Colonic mucosa (tissue), 4 donors: ENCODE measurements at places on chromosomes 5 and 9.

GRCh38 chr5:71828291-71829040, 109.4 kb downstream of the CARTPT start:
- no peaks in the 10 kb centered on the region for H3K36me3 ChIP-seq
- no peak for DNase-seq

DNA sequence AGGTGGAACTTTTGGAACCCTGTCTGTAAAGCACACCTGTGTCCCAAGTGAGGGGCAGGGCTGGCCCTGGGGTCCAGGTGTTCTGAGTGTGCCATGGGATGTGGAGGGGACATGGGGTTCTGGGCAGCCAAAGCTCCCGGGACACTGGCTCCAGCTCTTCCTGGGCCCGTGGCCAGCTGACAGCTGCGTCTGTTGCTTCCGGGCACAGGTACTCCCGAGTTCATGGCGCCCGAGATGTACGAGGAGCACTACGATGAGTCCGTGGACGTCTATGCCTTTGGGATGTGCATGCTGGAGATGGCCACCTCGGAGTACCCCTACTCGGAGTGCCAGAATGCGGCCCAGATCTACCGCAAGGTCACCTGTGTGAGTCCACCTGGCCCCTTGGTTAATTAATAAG, 50.7 kb downstream of the WNK2 start:
- H3K36me3 ChIP-seq = no peaks in the 10 kb centered on the region
- no peak overlapping the region for H3K4me3 ChIP-seq
- no peaks in the 10 kb centered on the region for H3K27me3 ChIP-seq
- DNase-seq = no peak
- peaks cover 8% of the 10 kb centered on the region for H3K4me1 ChIP-seq
- no peak overlapping the region for H3K27ac ChIP-seq

- DNase-seq = no peak
- H3K4me1 ChIP-seq = no peaks in the 10 kb centered on the region
- no peaks in the 10 kb centered on the region for H3K36me3 ChIP-seq
- H3K4me3 ChIP-seq = no peak overlapping the region
- H3K27me3 ChIP-seq = no peaks in the 10 kb centered on the region
Observed at GRCh38 chr5:132095424-132095972, 21.9 kb downstream of the CSF2 start.

DNA sequence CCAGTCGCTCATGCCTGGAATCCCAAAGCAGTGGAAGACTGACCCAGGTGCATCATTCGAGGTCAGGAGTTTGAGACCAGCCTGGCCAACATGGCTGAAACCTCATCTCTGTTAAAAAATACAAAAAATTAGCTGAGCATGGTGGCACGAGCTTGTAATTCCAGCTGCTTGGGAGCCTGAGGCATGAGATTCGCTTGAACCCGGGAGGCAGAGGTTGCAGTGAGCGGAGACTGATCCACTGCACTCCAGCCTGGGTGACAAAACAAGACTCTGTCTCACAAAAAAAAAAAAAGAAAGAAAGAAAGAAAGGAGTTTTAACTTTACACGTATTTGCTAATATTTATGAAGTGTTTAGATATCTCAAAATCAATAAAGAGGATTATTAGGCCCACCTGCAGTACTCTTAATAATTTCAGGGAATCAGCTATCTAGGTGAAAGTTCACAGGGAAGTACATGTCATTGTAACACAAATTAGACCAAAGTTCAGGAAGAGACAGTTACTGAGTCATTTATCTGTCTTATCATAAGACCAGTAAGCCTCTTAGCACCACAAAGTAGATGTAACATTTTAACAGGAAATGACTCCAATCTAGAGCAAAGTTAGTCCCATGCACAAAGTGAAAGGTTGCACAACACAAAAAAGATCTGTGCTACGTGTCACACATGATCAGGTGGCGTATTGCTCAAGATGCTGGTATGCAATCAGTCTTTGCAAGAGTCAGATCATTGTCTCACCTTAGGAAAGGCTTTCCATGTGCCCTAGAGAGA, 34.1 kb upstream of the PLIN2 start:
- no peaks in the 10 kb centered on the region for H3K27me3 ChIP-seq
- no peaks in the 10 kb centered on the region for H3K36me3 ChIP-seq
- H3K4me3 ChIP-seq = no peak overlapping the region
- H3K27ac ChIP-seq = peak overlapping the region; percentile 49
- no peaks in the 10 kb centered on the region for H3K4me1 ChIP-seq

DNA sequence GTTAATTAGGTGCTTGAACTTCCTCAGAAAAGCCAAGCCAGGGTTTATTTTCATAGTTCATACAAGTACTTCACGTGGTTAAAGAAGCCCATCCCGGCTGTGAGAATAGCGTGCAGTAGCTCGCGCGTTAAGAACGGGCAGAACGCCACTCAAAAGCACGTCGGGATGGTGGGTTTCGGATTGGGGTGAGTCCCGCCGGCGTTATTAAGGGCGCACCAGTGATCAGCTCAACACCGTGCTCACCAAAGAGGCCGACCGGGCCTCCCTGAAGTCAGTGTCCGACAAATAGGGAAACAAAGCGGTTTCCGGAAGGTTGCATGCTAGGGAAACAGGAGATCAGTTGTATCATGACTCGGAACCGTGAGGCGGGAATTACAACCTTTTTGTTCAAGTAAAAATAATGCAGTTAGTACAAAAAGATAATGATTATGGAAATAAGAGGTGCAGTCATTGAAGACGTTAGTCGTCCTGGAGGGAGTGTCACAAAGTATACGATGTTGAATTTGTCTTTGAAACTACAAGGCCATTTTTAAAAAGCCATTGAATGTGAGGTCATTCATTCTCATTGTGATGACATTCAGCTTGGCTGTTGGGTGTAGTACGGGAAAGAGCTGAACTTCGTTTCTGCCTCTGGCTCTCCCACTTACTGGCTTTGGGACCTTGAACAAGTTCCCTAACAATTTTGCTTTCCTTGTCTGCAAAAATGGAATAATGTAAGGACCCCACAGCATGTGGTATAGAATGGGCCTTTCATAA, 992 bp downstream of the SETD9 start:
- no peaks in the 10 kb centered on the region for H3K36me3 ChIP-seq
- H3K27ac ChIP-seq = peak overlapping the region; percentile 97
- DNase-seq = peak; percentile 61
- H3K4me1 ChIP-seq = no peaks in the 10 kb centered on the region
- H3K27me3 ChIP-seq = no peaks in the 10 kb centered on the region

- no peak for DNase-seq
- H3K27ac ChIP-seq = no peak overlapping the region
- no peaks in the 10 kb centered on the region for H3K27me3 ChIP-seq
- no peaks in the 10 kb centered on the region for H3K36me3 ChIP-seq
Observed at GRCh38 chr5:16013334-16014065, 166.1 kb downstream of the MARCHF11 start.

DNA sequence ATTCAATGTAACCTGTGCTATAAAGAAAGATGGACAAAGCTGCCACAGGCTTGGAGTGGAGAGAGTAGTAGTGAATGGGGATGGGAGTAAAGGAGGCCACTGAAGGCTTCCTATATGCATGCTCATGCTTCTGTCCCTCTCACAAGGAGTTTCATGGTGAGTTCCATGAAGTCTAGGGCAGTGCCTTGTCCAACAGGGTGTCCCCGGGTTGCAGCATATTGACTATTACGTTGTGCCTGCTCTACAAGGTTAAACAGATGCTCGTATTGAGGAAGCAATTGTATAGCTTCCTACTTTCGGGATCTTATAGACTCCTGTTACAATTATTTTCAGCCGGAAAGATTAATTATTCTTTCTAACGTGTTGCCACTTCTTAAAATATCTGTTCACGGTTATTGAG, 129.1 kb upstream of the PIK3R1 start:
- H3K36me3 ChIP-seq = no peaks in the 10 kb centered on the region
- H3K4me1 ChIP-seq = no peaks in the 10 kb centered on the region
- no peak overlapping the region for H3K27ac ChIP-seq
- no peak overlapping the region for H3K4me3 ChIP-seq
- no peak for DNase-seq

DNA sequence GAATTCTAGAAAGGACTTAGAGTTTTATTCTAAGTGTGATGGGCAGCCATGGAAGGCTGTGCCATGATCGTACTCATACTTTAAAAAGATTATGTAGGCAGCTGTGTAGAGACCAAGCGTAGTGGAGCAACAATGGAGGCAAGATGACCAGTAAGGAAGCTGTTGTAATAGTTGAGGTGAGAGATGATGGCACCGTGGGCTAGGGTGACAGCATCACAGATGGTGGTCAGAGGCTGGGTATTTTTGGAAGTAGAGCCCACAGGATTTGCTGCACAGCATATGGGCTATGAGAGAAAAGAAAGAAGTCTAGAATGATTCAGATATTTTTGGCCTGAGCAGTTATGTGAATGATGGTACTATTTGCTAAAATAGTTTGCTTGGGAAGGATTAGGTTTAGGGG, 7.7 kb downstream of the ARHGAP26 start:
- no peak overlapping the region for H3K4me3 ChIP-seq
- H3K4me1 ChIP-seq = peaks cover 6% of the 10 kb centered on the region
- no peak for DNase-seq
- no peaks in the 10 kb centered on the region for H3K36me3 ChIP-seq
- H3K27ac ChIP-seq = no peak overlapping the region
- H3K27me3 ChIP-seq = no peaks in the 10 kb centered on the region

GRCh38 chr5:94575196-94575595, 43.2 kb downstream of the KIAA0825 start:
- H3K4me3 ChIP-seq = no peak overlapping the region
- DNase-seq = no peak
- H3K27ac ChIP-seq = no peak overlapping the region
- no peaks in the 10 kb centered on the region for H3K27me3 ChIP-seq
- no peaks in the 10 kb centered on the region for H3K4me1 ChIP-seq
- H3K36me3 ChIP-seq = no peaks in the 10 kb centered on the region

- no peaks in the 10 kb centered on the region for H3K36me3 ChIP-seq
- DNase-seq = no peak
- no peaks in the 10 kb centered on the region for H3K27me3 ChIP-seq
- no peak overlapping the region for H3K4me3 ChIP-seq
Observed at GRCh38 chr5:127068493-127069214, 4.6 kb downstream of the C5orf63 start.

- no peak overlapping the region for H3K4me3 ChIP-seq
- H3K36me3 ChIP-seq = no peaks in the 10 kb centered on the region
- H3K4me1 ChIP-seq = no peaks in the 10 kb centered on the region
- no peaks in the 10 kb centered on the region for H3K27me3 ChIP-seq
Observed at GRCh38 chr5:100761192-100761591, 141.9 kb downstream of the ST8SIA4 start.

- no peak overlapping the region for H3K4me3 ChIP-seq
- no peak overlapping the region for H3K27ac ChIP-seq
- DNase-seq = no peak
- no peaks in the 10 kb centered on the region for H3K4me1 ChIP-seq
- no peaks in the 10 kb centered on the region for H3K36me3 ChIP-seq
Observed at GRCh38 chr5:156922207-156922792, 40.7 kb downstream of the TIMD4 start.

DNA sequence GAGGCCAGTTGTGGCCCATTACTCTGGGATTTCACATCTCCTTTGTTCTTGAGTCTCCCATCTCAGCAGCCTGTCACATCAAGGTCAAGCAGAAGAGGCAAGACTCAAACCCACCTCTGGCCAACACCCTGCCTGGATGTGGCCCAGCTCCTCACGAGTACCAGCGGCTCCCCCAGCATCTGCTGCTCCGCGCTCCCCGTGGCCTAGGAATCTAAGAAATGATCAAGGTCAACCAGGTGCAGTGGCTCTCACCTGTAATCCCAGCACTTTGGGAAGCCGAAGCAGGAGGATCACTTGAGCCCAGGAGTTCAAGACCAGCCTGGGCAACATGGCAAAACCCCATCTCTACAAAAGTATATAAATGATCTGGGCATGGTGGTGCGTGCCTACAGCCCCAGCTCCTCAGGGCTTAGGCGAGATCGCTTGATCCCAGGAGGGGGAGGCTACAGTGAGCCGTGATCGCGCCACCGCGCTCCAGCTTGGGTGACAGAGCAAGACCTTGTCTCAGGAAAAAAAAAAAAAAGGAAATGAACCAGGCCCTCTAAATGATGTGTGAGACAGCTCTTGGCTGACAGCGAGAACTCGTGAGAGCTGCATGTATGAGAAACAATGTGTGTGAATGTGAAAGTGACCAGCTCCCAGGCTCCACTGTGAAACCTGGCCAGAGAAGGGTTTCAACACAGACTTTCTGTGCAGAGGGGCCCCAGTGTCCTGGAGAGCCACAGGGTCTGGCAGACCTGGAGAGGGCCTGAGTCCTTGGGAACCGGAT, 61.6 kb upstream of the ANGPTL2 start:
- H3K4me1 ChIP-seq = no peaks in the 10 kb centered on the region
- no peaks in the 10 kb centered on the region for H3K36me3 ChIP-seq
- H3K4me3 ChIP-seq = no peak overlapping the region
- no peak for DNase-seq
- H3K27ac ChIP-seq = no peak overlapping the region

GRCh38 chr9:136721339-136722092, 9.1 kb downstream of the DIPK1B start:
- no peak overlapping the region for H3K4me3 ChIP-seq
- H3K4me1 ChIP-seq = peaks cover 6% of the 10 kb centered on the region
- no peaks in the 10 kb centered on the region for H3K27me3 ChIP-seq
- H3K36me3 ChIP-seq = peaks cover 6% of the 10 kb centered on the region
- no peak overlapping the region for H3K27ac ChIP-seq
- no peak for DNase-seq

DNA sequence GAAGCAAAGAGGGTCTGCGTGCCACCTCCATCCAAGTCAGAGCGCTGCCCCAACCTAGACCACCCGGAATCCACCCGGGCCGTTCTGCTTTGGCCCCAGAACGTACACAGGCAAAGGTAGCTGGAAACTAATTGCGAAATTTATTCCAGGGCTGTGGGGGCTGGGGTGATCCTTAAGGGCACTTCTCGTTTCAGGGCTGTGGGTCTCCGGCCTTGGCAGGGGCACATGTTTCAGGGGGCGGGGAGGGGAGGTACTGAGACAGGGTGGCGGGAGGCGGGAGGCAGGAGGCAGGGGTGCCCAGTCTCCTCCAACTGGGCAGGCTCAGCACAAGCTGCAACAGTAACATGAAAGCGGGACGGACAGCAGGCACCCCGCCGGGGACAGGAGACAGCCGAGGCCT, 26.1 kb downstream of the NR5A1 start:
- no peaks in the 10 kb centered on the region for H3K36me3 ChIP-seq
- H3K27ac ChIP-seq = no peak overlapping the region
- no peak for DNase-seq
- no peak overlapping the region for H3K4me3 ChIP-seq

DNA sequence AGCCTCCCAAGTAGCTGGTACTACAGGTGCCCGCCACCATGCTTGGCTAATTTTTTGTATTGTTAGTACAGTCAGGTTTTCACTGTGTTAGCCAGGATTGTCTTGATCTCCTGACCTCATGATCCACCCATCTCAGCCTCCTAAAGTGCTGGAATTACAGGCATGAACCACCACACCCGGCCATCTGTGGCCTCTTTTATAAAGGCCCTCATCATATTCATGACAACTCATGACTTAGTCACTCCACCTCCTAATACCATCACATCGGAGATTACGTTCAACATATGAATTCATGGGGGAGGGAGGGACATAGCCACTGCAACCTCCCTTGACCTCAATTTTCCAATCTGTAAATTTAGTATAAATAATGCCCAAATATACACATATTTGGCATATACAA, 27.2 kb upstream of the PLCXD3 start:
- no peaks in the 10 kb centered on the region for H3K27me3 ChIP-seq
- H3K27ac ChIP-seq = no peak overlapping the region
- H3K4me1 ChIP-seq = no peaks in the 10 kb centered on the region
- H3K4me3 ChIP-seq = no peak overlapping the region
